ENCODE measurements at places on chromosomes 5 and 9.

DNA sequence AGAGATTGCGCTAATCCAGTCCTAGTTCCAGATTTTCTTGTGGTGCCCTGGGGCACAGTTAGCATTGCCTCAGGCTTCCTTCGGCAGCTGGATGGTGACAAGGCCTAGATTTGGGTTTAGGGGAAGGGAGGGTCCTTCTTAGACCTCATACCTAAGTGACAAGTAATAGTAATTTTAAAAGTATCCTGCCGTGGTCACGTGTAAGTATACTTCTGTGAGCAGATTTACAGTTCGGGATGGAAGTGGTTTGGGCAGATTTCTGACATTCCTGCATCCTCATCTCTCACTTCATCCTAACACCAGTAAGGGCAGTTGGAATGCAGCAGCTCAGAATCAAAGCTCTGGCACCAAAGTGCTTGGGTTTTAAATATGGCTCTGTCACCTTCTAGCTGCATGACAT lies 71.6 kb downstream of the LRRC70 start:
- DNase-seq = no peak

DNA sequence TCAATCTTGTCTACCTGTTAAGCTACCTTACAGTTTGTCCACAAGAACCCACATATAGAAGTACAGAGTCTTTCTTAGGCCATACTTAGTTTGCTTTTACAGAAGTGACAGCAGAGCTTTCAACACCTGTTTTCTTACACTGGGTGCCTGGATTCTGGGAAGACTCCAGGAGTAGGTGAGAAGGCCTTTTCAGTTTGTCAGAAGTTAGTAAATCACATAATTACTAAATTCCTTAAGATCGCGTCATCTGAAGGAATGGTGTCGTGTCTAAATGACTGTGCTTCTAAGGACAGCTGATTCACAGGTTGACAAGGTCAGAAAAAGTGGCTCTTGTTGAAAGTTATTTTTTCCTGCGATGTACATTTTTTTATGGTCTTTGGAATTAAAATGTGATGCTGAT lies 97.0 kb upstream of the FAM120A start:
- DNase-seq = no peak

DNA sequence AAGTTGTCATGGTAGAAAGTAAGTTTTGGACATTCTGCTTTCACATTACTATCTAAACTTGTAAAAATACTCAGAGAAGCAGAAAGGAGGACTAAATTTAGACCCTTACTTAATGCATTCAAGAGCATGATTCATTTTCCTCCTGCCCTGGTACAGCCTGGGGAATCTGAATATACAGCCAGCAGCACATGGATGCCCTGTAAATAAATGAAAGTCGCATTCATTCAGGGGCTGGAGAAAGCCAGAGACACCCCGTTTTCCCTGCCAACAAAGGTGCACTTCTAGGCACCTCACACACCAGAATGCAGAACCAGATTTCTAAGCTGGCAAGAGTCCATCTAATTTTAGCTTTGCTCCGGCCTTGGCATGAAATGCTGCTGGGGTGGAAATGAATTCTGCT lies 172.7 kb upstream of the KLF9 start:
- DNase-seq = no peak

GRCh38 chr5:13591621-13592020 lies 352.9 kb downstream of the DNAH5 start:
- DNase-seq = no peak

DNA sequence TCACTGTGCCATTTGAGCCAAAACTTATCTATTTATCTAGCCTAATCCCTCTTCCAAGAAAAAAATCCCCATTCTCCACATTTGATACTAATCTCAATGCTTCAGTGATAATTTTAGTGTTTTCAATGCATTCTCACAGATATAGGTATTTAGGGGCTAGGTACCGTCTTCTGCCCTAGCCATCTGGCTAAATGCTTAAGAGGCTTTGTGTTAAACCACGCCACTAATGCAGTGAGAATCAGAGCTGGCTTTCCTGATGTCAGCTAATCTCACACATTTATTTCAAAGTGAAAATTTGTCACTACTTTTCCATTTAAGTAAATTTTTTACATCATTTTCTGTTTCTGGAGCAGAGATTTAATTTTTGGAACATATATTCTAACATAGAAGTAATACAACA lies 479.7 kb downstream of the MAN2A1 start:
- DNase-seq = no peak

DNA sequence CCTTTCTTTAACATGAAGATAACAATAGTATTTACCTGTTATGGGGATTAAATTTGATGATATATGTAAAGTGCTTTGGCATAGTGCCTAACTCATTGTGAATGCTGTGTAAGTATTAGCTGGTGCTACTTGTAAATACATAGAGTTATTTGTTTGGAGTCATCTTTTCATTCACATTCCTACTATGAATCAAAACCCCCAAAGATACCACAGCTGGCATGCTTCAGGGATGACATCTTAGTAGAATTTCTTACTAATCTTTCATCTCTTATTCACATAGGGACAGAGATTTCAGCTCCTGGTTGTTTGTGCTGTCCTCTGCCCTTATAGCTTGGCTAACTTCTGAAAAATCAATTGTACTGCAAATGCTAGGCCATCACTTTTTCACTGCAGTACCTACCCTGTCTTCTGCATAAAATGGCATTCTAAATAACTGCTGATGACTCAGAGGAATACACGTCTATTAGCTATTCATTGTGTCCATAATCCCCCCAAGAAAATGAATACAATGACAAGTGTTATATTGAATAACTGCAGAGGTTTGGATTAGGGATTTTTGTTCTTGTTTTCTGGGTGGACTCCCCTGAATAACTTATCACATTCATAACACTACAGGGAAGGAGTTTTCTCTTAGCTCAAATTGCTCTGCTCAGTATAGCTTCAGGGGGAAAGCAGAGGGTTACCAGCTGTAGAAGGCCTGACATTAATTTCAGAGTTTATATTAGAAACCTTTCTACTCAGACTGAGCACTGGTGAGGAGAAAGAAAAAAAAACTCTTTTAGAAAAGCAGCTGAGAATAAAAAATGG lies 192.2 kb upstream of the C9orf72 start:
- no peak for DNase-seq

- no peak for DNase-seq
These were observed 542.1 kb upstream of the MEF2C start for GRCh38 chr5:89425062-89425461.

GRCh38 chr9:134215699-134216448 lies 51.5 kb upstream of the RNU6ATAC start:
- DNase-seq = no peak

DNA sequence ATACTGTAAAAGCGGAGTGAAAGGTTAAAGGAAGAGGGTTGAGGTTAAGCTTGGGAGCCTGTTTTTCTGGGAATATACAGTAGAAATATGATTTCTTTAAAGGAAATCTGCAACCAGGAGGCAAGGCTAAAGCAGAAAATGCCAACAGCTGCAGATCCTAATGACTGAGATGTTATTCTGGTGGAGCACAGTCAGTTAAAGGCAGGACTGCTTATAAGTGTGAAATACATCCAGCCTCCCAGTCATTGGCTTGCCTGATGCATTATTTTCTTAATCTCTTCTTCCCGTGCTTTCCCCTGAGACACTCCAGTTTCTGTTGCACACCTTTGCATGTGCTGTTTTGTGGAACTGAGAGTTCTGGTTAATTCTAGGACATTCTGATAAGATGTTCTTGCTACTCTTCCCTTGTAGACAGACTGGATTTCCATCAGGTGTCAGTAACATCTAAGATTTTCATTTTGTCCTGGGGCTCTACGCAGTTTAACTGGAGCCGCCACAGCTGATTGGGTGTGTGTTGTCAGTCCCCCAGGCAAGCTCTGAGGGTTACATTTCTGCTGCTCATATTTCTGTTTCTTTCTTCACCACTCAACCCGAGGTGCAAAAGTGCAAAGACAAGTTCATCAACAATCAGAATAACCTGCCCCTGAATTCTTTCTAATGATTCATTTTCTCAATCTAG lies 44.4 kb downstream of the CAST start:
- no peak for DNase-seq

DNA sequence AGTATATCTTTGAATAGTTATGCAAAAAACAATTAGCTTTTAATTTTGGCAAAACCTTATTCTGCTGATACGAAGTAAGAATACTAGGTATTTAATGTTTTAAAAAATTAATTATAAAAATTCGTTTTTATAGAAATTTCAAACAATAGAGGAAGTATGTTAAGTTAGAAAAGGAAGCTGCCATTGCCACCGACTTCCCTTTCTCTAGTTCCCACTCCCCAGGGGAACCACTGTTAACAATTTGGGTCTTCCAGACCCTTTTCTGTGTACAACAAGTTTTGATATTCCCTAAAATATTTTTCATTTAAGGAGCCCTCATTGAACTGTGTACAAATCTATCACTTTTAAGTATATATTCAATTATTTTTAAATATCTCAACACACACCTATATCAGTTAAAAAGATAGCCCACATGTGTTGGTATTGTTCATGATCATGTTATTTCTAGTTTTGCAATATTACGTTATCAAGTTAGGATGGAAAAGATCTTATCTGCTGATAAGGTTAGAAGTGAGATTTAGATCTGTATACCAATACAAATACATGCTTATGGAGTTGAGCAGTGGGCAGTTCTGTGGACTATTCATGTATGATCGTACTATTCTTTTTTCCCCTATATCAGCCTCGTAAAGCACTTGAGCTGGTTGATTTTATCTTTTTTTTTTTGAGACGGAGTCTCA lies 25.9 kb downstream of the NDFIP1 start:
- DNase-seq = no peak

GRCh38 chr5:160369990-160370712 lies at the start of gene C1QTNF2:
C1QTNF2 (minus strand) TSS chr5:160370626; CDS start chr5:160355011, 15,615 bp downstream.
- DNase-seq = peak; percentile 29

GRCh38 chr5:160312134-160312959 lies at the start of gene CCNJL:
CCNJL (minus strand) TSS chr5:160312564; CDS start chr5:160311923, 641 bp downstream.
- DNase-seq = peak; percentile 89

DNA sequence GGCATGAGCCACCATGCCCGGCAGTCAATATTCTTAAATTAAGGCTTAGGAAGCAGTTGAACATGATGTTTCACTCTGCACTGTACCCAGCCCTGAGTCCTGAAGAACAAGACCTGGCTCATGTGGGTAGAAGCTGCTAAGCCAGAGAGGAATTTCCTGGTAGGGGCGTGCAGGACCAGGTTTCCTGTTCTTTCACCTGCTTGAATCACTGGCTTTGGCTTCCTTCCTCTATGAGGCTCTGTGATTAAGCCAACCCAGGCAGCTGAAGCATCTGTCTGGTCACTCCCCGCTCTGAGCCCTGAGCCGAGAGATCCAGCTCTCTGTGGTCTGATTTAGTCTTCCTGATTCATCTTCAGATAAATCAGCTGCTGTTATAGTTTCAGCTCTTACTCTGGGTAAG lies 29.1 kb downstream of the CFAP77 start:
- no peak for DNase-seq

- DNase-seq = no peak
These were observed 29.3 kb upstream of the FAT2 start for GRCh38 chr5:151620461-151620840.

DNA sequence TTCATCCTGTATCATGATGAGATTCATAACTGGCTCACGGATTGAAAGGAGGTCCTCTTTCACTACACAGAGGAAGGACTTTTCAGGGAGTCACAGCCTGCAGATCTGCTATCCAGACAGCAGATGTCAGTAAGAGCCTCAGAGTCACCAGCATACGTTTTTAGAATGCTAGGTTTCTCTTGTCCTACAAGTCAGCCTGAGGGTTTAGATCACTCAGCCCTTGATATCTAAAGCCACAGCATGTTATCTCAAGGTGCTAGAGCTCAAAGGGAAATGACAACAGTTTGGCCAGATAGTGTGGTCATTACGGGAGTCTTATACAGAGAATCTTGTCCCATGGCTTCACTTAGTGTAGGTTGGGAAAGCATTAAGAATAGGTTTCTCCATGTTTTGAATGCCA lies 30.9 kb upstream of the SLC46A2 start:
- DNase-seq = no peak

Measured in neuronal stem cell (in vitro differentiated cells).